ENCODE measurements at places on chromosomes 2 and 18. TPM values are rescaled to one million over a fixed set of nuclear protein-coding genes. Genes with fewer than 3 reads are reported as not detected.

The RPS27A gene
- polyA plus RNA-seq, result 2,483 TPM

The HNMT gene
- 71.1 TPM for polyA plus RNA-seq

DNA sequence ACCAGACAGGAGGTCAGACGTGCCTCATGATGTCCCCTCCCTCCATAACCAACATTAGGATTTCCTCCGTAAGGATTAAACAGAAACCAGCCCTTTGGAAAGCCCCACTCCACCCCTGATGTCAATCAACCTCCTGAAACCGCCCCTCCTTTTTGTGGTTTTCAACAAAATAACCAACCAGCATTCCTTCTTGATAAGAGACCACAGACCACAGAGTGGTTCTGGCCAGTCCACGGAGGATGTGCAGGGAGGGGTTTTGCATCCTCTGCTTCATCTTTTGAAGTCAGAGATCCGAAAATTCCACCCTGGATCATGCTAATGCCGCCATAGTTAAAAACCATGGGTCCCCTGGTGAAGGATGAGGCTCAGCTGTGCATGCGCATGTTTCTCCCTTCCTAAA lies 180.0 kb upstream of the CCDC150 start:
- H3K36me3 ChIP-seq, result no peaks in the 10 kb centered on the region
- H3K27me3 ChIP-seq, result no peaks in the 10 kb centered on the region
- DNase-seq, result no peak
- H3K4me3 ChIP-seq, result no peak overlapping the region
- H3K4me1 ChIP-seq, result no peaks in the 10 kb centered on the region

DNA sequence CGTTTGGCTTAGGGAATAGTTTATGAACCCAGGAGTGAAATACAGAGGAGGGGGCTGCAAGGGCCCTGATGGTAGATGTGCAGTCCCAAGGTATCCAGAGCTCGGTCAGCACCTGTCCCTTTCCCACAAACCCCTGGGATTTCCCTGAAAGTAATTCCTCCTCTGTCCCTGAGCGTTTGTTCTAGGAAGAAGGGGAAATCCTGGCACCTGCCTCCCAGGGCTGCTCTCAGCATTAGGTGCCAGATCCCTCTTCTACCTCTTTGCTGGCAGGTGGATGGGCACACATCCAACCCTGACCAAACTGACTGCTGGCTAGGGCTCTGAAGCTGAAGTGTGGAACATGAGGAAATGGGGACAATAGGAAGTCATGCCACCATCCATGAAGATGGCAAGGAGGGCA lies 824.0 kb downstream of the SLC4A3 start:
- no peak overlapping the region for H3K4me3 ChIP-seq
- no peaks in the 10 kb centered on the region for H3K4me1 ChIP-seq
- no peaks in the 10 kb centered on the region for H3K27me3 ChIP-seq
- H3K36me3 ChIP-seq, result no peaks in the 10 kb centered on the region
- no peak for DNase-seq

DNA sequence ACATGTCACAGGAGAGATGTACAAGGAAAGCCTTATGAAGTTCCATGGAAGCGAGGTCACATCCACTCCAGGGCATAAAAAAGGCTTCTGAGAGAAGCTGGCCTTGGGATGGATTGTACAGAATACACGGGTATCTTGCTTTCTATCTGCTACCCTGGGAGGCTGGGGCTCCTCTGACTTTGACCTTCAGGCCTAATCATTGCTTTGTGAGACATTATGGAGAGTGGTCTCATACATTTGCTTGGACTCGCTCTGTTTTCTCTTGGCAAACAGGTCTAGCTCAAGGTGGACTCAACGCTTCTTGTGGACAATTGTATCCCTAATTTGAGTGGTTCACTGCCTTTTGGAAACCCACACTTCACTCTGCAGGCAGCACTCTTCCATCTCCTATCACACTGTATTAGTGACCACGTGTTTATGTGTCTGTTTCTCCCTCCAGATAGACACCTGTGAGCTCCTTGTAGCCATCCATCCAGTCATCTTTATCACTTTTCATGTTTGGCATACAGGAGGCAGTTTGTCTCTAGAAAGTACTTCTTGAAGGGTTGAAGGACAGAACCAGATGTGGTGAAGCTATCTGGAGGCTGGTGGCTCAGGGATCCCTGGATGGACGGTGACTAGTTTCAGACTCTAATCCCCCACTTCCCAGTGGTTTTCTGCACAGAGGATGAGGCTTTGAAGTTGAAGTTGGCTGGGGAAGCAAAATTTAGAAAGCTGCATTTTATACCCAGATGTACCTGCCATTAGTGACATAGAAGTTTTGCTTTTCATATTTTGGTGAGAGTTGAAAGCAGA lies 267.8 kb downstream of the CYRIA start:
- no peak overlapping the region for H3K27ac ChIP-seq
- H3K36me3 ChIP-seq, result no peaks in the 10 kb centered on the region
- H3K4me3 ChIP-seq, result no peak overlapping the region
- H3K4me1 ChIP-seq, result peaks cover 24% of the 10 kb centered on the region
- no peak for DNase-seq

- no peaks in the 10 kb centered on the region for H3K27me3 ChIP-seq
- DNase-seq, result no peak
- no peaks in the 10 kb centered on the region for H3K4me1 ChIP-seq
Observed at GRCh38 chr2:134368009-134368817, 114.3 kb downstream of the MGAT5 start.

DNA sequence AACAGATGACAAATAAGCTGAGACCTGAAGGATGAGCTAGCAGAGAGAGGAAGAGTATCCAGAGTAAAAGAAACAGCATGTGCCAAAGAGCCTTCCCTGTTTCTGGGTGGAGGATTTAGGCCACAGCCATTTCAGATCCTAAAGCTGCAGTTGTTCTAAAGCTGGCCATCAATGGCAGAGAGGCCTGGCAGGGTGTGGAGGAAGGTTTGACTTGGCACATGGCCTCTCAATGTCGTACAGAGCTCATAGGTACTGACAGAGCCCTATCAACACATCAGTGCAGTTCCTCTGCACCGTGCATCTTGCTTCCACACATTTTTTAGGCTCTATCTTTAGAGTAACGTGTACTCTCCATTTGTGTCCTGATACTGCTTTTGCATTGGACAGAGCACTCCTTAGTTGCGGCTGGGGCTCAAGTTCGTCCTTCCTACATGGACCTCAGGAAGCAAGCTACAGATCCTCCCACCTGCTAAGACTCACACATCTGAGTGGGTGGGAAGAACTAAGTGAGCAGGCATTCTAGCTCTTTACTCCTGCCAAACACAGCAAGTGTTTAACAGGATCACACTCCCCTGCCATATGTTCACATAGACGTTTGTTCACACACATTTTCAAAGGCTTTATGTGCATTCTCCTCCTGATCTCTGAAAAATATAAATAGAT lies 3.0 kb upstream of the CHMP3 start:
- H3K27me3 ChIP-seq, result no peaks in the 10 kb centered on the region
- H3K4me1 ChIP-seq, result peaks cover 3% of the 10 kb centered on the region
- no peaks in the 10 kb centered on the region for H3K36me3 ChIP-seq
- no peak overlapping the region for H3K27ac ChIP-seq
- DNase-seq, result no peak

- H3K36me3 ChIP-seq, result no peaks in the 10 kb centered on the region
- DNase-seq, result no peak
- H3K27me3 ChIP-seq, result no peaks in the 10 kb centered on the region
- H3K27ac ChIP-seq, result no peak overlapping the region
- no peak overlapping the region for H3K4me3 ChIP-seq
- no peaks in the 10 kb centered on the region for H3K4me1 ChIP-seq
Observed at GRCh38 chr2:178250429-178250828, 56.1 kb downstream of the OSBPL6 start.

DNA sequence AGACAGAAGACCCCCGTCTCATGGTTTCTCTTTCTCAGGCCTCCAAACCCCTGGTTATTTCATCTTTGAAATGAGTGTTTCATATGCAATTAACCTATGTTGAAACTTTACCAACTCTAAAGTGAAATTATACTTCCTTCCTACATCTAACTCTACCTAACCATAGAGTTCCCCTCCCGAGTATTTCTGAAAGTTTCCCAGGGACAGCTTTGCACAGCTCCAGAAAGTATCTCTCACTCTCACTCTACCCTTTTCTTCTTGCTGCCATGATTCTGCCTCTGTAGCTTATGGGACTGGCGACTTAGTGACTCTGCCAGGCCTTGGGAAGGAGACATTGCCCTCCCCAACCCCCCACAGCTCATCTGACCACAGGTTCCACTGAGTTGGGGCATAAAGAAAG lies 107.9 kb downstream of the B3GNT2 start:
- no peak overlapping the region for H3K27ac ChIP-seq
- peaks cover 28% of the 10 kb centered on the region for H3K4me1 ChIP-seq
- H3K27me3 ChIP-seq, result no peaks in the 10 kb centered on the region
- no peaks in the 10 kb centered on the region for H3K36me3 ChIP-seq
- no peak for DNase-seq

- no peak overlapping the region for H3K27ac ChIP-seq
- H3K27me3 ChIP-seq, result no peaks in the 10 kb centered on the region
- no peaks in the 10 kb centered on the region for H3K36me3 ChIP-seq
Observed at GRCh38 chr18:10052871-10053270, 139.1 kb downstream of the VAPA start.

- no peaks in the 10 kb centered on the region for H3K36me3 ChIP-seq
- no peak for DNase-seq
- peaks cover 8% of the 10 kb centered on the region for H3K4me1 ChIP-seq
- peaks cover 84% of the 10 kb centered on the region for H3K27me3 ChIP-seq
Observed at GRCh38 chr18:37565101-37565976, at the start of gene CELF4. TSS of gene CELF4 (minus strand) at chr18:37565798.

DNA sequence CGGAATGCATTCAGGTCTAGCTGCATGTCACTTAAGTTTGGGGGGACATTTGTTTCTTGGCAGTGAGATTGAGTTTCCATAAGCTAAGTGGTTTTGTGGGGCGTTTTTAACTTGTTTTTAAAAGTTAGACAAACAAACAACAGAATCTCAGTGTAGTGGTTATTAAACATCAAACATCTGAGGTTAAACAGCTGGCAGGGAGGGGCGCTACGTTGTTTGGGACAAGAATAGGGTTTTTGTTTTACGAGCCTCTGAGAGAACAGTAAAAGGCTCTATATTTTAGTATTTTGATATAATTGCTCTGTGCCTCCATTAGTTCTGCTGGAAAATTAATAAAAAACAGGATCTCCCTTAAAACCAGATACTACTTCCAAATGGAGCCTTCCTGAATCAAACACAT lies 41.6 kb upstream of the TMEM177 start:
- no peak overlapping the region for H3K4me3 ChIP-seq
- no peak overlapping the region for H3K27ac ChIP-seq
- H3K27me3 ChIP-seq, result no peaks in the 10 kb centered on the region
- no peak for DNase-seq
- peaks cover 5% of the 10 kb centered on the region for H3K36me3 ChIP-seq

DNA sequence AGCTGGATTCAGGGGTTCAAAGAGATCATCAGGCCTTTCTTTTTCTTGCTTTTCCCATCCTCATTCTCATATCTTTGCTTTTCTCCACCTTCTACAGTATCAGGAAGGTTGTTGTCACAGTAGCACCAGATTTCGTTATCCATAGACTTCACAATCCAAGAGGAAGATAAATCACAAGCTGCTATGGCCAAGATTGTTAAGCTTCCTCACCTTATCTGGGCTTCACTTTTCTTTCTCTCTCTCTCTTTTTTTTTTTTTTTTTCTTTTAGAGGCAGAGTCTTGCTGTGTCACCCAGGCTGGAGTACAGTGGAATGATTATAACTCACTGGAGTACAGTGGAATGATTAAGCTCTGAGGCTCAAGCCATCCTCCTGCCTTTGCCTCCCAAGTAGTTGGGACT lies 93.5 kb downstream of the TTC27 start:
- no peaks in the 10 kb centered on the region for H3K27me3 ChIP-seq
- H3K4me3 ChIP-seq, result no peak overlapping the region
- DNase-seq, result no peak
- H3K36me3 ChIP-seq, result no peaks in the 10 kb centered on the region
